ENCODE measurements at places on chromosomes 5 and 9.

- DNase-seq = no peak
Measured at GRCh38 chr9:117963493-117964090, 259.4 kb downstream of the TLR4 start.

DNA sequence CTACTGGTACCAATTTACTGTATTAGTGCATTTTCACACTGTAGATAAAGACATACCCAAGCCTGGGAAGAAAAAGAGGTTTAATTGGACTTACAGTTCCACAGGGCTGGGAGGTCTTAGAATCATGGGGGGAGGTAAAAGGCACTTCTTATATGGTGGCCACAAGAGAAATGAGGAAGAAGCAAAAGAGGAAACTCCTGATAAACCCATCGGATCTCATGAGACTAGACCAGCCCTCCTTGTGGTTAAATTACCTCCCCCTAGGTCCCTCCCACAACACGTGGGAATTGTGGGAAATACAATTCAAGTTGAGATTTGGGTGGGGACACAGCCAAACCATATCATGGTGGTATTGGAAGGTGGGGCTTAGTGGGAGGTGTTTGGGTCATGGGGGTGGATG is 56.5 kb upstream of the SPDL1 start:
- no peak for DNase-seq

GRCh38 chr9:133269537-133270362 is 5.3 kb downstream of the ABO start:
- no peak for DNase-seq

- DNase-seq = no peak
Measured at GRCh38 chr5:80780761-80781285, 126.0 kb upstream of the DHFR start.

GRCh38 chr9:14500705-14501104 is 186.8 kb upstream of the NFIB start:
- DNase-seq = no peak

All from bone marrow (tissue), 2 donors.